Glutamatergic neuron (in vitro differentiated cells): ENCODE measurements at places on chromosomes 3 and 15.

GRCh38 chr15:68682330-68682729 lies 103.5 kb downstream of the CORO2B start:
- no peak for DNase-seq

DNA sequence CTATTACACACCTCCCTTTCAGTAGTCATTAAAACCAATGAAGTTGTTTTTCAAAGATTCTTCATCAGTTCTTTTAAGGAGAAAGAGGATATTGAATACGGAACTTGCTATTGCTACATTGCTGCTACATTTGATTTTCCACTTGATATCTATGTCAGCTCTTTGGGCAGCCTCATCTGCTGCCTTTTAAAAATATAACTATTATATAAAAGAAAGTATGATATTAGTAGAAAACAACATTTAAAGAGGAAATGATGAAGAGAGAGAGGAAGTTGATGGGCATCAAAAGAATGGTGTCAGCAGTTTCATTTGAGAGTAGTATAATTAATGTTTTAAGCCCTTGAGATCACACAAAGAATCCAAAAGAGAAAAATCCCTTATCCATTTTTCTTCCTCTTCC lies 171.4 kb downstream of the NFKBIZ start:
- DNase-seq = no peak

DNA sequence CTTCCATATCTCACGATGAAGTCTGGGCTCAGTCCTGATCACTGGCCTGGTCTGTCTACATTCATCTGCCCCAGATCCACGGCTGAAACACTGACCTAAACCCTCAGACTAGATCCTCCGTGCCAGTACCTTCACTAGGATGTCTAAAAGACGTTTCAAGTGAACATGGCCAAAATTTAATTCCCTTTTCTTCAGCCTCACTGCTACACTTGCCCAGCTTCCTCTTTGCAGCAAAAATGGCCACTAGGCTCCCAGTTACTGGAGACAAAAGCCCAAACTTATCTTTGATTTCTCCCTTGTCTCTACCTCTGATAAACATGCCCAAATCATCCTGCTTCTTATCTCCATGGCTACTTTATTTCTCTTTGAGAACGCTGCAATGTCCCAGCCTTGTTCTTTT lies 1.7 kb downstream of the RASSF1 start:
- DNase-seq = no peak

DNA sequence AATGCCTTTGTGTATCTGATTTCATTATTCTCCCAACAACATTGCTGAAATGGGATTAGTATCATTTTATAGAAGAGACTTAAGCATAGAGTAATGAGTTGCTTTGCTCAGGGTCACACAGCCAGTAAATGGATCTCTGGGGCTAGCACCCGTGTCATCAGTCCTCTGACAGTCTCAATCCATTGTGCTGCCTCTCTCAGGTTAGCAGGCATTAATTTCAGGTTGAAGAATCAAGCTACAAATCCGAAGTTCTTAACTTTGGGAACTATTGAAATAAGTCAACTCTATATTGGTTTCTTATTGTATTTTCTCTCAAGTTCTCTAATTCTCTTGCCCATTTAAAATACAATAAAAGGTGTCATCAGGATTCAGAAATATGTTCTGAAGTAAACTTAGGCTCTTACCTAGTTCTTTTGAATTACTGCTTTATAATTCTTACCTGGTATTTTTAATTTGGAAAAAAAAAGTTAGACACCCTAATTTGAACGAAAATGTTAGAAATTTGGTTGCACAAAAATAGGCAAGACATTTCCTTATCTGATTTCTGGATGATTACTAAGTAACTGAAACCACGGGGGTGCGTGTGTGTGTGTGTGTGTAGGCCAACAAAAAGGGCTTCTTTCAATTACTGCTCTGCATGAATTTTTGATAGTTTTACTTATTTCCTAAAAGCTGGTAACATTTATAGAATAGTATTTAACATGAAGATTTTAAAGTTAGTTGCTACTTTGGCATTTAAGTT lies 189.8 kb downstream of the MBNL1 start:
- no peak for DNase-seq

- no peak for DNase-seq
Measured at GRCh38 chr3:156985711-156986110, 159.6 kb downstream of the LEKR1 start.

- DNase-seq = no peak
Measured at GRCh38 chr3:53097887-53098286, 32.3 kb downstream of the RFT1 start.

- DNase-seq = no peak
Measured at GRCh38 chr15:85150130-85150480, 168.4 kb downstream of the PDE8A start.

DNA sequence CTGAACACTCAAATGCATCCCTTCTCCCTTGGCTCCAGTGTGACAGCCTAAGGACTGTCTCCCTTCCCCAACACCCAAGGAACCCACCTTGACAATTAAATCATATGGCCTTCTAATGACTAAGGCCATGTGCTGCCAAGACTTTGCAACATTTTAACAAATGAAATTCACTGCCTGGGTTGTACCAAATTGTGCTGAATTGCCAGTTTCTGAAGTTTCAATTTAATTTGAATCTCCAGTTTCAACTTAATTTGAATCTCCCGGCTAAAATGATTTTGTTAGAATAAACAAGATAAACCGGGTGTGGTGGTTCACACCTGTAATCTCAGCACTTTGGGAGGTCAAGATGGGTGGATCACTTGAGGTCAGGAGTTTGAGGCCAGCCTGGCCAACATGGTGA lies 72.4 kb upstream of the RAP2B start:
- no peak for DNase-seq

DNA sequence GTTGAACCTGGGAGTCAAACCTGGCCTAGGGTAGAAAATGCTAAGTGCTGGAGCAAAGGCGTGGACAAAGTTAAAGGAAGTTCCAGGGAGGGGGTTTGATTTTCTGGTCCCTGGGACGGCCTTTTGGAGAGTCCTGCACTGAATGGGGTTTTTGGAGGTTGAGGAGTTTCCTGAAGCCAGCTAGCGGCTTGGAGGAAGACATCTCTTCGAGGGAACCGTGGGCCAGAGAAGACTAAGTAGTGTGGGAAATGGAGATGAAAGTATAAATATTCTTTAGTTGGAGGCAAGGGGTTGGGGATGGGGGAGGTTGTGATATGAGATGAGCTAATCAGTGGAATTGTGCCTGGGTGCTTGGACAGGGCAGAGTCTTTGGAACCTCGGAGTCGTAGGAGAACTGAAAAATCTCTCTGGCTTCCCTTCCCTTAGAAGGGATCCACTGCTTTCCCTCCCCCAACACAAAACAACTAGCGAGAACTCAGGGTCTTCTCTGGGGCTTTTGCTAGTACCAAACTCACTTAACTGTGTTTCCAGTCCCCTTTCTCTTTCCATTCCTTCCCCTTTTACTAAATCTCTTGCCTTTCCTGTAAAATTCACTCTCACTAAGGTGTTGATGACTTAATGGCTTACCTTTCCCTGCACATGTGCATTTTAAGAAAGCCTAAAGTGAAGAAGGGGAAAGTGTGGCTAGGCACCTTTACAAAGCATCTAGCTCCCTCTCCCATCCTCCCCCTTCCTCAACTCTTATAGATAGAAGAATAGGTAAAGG lies 1.0 kb downstream of the LPP start:
- no peak for DNase-seq

GRCh38 chr3:85316252-85316651 lies 357.5 kb downstream of the CADM2 start:
- no peak for DNase-seq

DNA sequence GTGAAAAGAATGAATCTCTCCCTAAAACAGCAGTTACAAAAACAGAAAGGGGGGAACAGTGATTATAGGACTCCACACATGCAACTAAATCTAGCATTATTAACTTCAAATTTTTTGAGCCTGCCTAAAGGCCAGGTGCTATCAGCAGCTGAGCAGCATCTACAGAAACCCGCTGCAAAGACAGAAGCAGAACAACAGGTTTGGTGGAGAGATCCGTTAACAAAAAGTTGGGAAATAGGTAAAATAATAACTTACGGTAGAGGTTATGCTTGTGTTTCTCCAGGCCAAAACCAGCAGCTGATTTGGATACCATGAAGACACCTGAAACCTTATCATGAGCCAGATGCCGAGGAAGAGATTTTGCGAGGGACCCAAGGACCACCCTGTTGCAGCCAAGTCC lies 201.6 kb upstream of the UBE3A start:
- DNase-seq = no peak

DNA sequence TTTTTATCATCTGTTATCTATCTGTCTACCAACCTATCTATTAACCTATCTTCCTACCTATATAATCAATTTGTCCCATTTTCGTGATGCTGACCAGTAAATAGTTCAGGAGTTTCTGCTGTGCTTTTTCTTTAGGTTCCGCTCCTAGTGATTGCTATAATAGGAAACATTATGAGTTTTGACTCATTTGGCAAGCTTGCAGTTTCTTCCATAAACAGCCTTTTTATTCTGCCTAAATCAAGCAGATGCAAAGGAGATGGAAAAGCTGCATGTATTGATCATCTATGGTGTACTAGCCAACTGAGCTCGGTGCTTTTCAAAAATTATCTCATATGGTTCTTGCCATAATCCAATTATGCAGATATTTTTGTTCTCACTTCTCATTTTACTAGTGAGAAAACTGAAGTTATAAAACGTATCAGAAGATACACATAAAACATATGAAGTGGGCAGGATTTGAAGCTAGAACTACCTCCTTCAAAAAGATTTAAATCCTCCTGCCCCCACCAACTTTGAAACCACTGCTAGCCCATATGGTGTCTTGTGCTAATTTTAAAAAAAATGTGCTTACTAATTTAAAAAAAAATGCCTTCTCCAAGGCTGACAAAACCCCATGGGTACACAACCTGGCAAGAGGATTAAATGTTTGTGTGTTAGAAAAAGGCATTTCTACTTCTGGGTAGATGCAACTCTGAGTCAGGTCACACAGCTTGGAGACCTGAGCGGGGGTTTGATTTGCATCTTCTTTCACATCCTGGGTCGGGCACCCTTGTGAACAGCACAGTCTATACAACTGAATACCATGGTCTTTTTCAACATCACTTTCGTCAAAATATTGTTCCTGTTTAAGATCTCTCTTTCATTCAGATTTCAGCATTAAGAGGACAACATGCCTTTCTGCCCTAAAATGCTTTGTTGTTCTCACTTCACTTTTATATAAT lies 267.0 kb downstream of the CHL1 start:
- no peak for DNase-seq
